ENCODE measurements at places on chromosomes 5 and 9.

DNA sequence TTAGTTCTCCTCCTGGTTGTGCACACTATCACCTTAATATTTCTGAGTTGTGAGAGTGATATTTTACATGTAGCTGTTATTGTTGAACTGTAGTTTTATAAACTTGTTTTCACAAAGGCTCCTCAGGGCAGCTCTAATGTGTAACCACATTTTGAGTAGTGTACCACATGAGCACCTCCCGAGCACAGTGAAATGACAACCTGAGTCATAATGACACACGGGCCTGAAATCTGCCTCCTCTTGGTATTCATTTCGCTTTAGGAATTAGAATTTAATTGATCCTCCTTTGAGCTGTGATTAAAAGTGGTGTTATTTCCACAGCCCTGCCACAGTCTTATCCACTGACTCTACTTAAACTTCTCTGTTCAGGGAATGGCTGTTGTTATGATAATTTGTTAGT lies 7.9 kb downstream of the MTRR start:
- DNase-seq = no peak

DNA sequence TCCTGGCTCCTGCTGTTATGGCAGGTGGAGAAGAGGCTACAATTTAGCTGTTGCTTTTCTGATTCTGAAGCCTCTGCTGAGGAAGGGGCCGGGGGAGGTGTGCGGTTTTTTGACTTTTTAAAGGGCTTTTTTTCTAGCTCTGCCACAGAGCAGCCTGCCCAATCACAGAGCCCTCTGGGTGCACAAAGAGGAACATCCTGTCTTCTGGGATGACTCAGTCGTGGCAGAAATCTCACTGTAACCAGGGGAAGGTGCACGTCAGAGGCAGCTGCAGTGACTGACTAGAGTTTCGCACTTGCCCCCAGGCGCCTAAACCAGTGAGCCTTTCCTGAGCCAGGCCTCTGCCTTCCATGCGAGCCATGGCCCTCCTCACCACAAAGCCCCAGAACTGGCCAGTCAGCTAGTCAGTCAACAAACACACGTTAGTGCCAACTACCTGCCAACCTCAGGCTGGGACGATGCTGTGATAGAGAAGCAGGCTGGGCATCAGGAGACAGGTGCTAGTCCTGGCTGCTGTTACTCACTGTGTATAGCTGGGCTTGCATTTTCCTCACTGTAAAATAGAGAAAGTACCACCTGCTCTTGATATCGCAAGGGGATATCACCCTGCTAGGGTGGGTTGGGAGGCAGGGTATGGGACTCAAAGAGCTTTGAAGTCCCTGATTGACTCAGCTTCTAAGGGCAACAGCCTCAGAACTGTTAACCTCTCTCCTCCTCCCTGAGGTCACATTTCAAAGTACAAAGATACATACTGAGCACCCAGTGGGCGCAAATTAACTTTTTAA lies 2.2 kb downstream of the AKNA start:
- DNase-seq = no peak

DNA sequence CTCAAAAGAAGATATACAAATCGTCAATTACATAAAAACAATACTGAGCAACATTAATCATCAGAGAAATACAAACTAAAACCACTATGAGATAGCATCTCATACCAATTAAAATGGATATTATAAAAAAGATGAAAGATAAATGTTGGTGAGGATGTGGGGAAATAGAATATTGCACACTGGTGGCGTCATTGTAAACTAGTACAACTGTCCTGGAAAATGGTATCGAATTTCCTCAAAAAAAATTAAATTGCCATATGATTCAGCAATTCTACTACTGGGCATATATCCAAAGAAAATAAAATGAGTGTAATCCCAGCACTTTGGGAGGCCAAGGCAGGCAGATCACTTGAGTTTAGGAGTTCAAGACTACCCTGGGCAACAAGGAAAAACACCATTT lies 326.0 kb upstream of the FTMT start:
- no peak for DNase-seq

DNA sequence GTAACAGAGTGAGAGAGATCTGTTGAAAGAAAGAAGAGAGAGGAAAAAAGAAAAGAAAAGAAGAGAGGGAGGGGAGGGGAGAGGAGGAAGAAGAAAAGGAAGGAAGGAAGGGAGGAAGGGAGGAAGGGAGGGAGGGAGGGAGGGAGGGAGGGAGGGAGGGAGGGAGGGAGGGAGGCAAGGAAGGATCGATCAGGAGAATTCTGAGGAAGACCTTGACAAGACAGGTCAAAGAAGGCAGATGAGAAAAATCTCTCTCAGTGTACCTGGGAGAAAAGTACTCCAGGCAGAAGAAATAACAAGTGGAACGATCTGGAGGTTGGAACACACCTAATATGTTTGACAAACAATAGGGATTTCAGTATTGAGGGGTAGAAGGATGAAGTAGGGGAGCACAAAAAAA lies 64.6 kb upstream of the SUSD1 start:
- DNase-seq = no peak

GRCh38 chr5:68176253-68176652 lies 39.3 kb upstream of the PIK3R1 start:
- DNase-seq = no peak

All from cortex of kidney (tissue), 1 donor.